ENCODE measurements at places on chromosomes 2 and 18.

- no peak for DNase-seq
Measured at GRCh38 chr18:48030616-48031480, 100.4 kb upstream of the SMAD2 start.

DNA sequence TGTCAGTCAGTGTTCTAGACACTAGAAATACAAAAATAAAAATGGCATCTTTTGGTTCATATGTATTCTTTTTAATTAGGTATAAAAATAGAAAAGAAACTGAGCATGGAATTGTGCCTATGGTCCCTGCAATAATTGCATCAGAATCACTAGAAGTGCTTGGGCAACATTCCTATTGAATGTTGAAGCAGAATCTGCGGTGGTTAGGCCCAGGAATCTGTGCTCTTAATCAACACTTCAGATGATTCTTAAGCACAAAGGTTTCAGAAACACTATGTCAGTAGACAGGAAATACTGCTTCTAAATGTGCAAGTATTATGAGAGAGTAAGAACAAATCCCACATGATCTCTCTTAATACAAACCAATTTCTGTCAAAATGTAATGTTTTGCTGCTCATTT lies 20.3 kb upstream of the RBBP8 start:
- no peak for DNase-seq

DNA sequence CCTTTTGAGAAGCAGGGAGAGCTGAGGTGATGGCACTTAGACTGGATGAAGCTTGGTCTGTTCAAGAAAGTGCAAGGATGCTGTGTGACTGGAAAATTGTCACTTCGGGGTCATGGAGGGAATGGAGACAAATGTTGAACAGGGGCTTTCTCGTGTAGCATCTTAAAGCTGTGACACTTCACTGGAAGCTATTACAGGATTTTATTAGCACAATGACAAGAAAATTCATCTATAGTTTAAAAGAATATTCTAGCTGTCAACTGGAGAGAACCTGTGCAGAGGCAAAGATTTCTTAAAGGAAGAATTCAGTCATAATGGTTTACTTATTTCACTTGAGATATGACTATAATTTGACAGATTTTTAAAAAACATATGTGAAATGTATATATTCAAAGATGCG lies 963.9 kb upstream of the ZEB2 start:
- DNase-seq: no peak

GRCh38 chr2:82657106-82657505 lies 1802.0 kb downstream of the SUCLG1 start:
- DNase-seq: no peak

GRCh38 chr2:74688881-74689280 lies 34.8 kb downstream of the SEMA4F start:
- no peak for DNase-seq

DNA sequence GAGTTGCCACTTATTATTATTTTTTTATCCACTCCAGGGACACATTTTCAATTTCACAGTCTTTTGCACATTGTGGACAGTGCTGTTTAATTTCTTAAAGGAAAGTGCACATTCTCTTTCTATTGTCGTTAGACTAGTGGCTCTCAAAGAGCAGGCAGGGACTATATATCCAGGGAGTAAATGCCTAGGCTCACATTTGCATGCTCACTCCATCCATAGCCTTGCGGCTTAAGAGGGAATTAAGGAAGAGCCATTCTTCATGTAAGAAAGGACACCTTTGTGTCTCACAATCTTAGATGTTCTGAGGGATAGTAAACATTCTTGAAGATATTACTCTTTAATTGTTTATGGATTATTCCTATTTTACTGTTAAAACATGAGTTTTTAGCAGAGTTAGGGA lies 70.8 kb downstream of the FIGN start:
- no peak for DNase-seq

DNA sequence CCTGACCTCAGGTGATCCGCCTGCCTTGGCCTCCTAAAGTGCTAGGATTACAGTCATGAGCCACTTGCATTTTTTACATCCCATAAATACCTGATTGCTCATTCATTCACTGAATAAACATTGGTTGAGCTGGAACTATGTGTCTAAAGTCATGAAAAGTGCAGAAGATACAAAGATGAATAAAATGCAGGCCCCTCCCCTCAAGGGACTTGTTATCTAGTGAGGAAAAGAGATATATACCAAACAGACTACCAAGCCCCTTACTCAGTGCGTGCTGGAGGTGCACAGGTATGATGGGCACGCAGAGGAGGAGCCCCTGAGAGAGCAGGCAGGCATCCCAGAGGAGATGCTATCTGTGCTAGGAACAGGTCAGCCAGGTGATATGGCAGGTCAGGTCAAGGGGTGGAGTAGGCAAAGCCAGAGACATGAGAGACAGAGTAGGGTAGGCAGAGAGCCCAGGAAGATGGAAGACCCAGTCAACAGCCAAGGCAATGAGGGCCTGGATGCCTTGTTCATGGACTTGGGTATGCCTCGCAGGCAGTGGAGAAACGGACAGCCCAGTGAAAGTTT lies 7.7 kb downstream of the FHL2 start:
- no peak for DNase-seq

DNA sequence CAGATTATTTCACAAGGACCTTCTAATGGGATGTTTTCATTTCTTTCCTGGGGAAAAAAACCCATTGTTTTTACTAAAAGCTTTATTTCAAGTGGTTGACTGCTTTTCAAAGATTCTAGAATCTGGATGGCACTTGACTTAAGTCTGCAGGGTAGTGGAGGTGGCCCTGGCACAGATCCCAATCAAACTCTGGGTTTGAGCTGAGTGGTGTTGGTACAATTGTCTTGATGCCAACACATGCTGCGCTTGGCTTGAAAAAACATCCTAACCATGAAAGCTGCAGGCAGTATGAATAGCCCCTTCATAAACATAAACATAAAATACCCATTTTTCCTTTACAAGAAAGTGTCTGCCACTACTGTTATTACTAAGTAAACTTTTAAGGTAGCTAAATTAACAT lies 3.6 kb downstream of the PAPOLG start:
- DNase-seq: no peak

GRCh38 chr2:176407706-176408105 lies 138.5 kb downstream of the MTX2 start:
- no peak for DNase-seq

GRCh38 chr2:189555232-189555631 lies 25.4 kb downstream of the SLC40A1 start:
- no peak for DNase-seq

- no peak for DNase-seq
Measured at GRCh38 chr2:23649303-23649702, 264.3 kb downstream of the KLHL29 start.

DNA sequence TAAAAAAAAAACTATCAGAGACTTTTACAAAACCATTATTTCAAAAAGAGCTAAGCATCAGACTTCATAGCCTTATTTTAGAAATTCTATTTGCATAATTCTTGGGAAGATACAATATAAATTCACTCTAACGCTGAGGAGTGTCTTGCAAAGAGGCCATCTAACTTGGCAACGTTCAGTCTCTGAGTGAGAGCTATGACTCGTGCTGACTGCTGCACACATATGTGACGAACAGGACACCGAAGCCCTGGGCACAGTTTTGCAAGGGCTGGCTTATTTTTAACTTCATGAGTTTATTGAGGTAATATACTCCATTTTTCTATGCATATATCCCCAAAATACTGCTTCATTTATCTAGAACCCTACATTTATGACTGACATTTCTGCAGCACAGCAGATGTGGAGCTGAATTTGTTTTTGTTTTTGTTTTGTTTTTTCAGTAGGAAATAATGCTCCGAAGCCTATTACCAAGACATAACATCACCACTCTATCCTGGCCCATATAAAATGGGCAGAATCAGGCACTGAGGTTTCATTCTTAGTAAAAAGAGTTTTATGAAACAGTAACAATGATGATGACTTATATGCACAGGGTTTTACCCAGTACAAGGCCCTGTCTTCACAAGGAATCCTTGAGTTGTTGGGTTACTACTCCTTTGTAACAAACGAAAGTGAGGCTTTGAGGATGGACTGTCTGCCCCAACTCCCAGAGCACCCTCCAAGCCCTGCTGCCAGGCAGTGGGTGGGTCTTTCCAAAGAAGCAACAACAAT lies 68.3 kb downstream of the CRACDL start:
- no peak for DNase-seq

DNA sequence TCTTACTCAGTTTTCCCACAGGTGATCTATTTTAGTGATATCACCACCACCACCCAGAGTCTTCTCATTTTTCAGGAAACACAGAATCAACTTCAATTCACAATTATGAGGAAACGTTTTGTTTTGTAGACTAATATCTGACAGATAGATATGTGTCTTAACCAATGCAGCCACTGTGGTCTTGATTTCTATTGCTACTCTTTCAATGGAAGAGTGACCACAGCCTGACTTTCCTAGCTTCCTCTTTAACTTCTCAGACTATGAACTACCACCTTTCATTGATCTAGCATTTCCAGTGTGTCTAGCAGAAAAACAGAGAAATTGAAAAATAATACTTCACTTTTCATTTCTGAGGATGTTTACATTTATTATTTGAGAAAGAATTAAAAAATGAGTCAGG lies 20.5 kb downstream of the ADAM17 start:
- no peak for DNase-seq

DNA sequence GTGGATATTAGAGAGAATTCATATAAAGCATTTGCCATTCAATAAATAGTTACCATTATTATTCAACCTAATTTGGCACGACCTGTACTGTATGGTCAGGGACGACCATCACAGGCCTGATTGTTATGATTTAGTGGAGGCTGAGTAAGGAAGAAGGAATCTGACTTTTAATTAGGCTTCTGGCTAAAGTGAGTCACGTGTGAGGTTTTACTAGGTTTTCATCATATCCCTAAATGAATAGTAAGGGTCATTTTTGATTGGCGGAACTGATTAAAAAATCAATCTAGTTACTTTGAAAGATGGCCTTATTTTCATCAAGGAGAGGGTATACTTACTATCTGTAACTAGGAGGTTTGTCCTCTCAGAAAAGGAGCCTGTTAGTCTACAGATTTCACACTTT lies 143.4 kb downstream of the ADCYAP1 start:
- DNase-seq: no peak

DNA sequence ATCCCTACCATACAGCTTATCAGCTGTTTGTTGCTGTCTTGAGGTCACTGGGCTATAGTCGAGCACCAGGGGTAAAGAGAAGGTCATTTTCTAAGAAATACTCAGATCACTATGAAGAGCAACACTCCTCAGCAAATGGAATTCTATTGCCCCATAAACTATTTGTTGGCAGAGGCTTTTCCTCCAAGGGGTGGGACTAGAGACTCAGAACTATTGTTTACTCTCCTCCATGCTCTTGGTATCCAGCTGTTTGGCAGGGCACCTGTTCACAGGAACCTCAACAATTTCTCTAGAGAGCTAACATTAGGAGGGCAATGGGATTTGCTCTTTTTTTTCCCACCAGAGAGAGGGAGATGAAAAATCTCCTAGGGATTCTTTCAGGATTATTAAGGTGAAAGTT lies 249.1 kb upstream of the SPRED2 start:
- no peak for DNase-seq

GRCh38 chr2:187567126-187567525 lies 12.9 kb upstream of the TFPI start:
- no peak for DNase-seq

DNA sequence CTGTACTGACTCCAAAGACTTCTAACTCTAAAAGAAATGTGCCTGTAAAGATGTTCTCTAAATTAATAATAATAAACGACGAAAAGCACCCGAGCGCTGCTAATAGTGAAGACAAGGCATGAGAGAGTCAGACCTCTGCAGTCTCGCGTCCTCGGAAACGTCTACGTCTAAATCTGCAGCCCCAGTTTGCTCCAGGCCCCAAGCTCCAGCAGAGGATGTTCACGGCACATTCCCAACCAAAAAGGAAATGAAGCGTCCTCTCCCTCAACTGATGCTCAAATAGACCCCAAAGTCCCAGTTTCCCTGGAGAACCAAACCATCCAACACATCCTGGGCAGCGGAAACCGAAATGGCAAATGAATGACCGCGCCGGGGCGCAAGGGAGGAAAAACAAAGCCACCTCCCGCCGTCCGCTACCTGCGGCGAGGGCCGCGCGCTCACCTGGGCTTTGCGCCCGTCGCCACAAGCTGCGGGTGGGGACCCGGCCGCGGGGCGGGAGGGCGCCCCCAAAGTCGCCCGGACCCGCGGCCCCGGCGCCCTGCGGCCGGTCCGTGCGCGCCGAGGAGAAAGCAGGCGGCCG lies 47.1 kb upstream of the CCDC150 start:
- no peak for DNase-seq

DNA sequence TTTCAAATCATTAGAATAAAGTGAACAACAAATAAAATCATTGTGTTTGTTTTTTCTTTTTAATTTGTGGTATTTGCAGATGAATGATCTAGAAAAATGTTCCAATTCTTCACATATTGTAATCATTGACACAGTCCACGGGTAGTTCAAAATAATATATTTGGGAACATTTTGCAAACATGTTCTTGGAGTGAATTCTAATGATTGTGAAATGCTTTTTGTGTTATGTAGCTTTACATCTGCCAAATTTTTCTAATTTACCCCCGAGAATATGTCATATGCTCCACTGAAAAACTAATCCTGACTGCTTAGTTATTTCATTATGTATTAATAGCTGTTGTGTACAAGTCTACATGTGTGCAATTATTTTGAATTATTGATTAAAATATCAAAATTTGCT lies 1468.4 kb upstream of the NXPH2 start:
- DNase-seq: no peak

GRCh38 chr2:147297820-147298219 lies 547.0 kb upstream of the ACVR2A start:
- DNase-seq: no peak

DNA sequence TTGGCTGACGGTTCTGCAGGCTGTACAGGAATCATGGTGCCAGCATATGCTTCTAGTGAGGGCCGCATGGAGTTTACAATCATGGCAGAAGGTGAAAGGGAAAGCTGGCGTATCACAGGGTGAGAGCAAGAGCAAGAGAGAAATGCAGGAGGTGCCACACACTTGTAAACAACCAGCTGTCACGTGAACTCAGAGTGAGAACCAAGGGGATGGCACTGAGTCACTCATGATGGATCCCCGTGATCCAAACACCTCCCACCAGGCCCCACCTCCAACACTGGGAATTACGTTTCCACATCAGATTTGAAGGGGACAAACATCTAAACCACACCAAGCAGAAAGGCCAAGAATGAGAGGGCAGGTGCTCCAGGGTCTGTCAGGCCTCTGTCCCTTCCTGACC lies 185.0 kb upstream of the PID1 start:
- DNase-seq: no peak

DNA sequence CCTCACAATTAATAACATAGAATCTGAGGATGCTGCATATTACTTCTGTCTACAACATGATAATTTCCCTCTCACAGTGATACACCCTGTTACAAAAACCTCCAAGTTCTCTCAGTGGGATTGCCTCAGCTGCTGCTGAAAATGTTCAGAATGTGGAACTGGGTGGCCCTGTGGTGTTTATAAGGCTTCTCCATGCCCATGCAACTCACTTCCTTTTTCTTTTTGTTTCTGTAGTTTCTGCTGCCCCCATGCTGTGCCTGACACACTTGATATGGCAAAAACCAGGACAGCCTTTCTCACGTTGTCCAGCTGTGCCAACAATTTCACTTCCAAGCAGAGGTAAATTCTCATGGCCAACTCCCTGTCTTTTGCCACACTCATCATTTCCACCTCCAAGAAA lies 206.2 kb downstream of the RPIA start:
- no peak for DNase-seq

All from HS-27A (cell line).